CD8-positive, alpha-beta memory T cell (primary cell): ENCODE measurements at places on chromosomes 2 and 18. TPM values are rescaled to one million over a fixed set of nuclear protein-coding genes. Genes with fewer than 3 reads are reported as not detected.

DNA sequence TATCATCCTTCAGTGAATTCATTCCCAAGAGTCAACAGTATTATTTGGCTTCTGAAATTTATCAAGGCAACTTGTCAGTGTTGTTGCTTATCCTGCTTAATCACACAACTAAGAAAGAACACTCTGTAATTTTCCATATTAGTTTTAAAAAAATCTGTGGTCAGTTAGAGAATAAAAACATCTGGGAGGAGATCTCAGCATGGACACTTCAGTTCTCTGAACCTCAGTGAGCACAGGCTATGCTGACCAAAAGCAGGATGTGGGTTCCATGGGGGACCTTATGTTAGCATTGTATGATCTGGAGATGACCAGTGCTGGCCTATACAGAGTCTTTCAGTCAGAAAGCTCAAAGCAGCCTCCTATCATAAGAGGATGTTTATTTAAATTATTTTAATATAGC lies 79.1 kb upstream of the KLHL14 start:
- no peak for DNase-seq
- no peaks in the 10 kb centered on the region for H3K36me3 ChIP-seq
- no peaks in the 10 kb centered on the region for H3K4me1 ChIP-seq
- H3K4me3 ChIP-seq: no peak overlapping the region
- no peaks in the 10 kb centered on the region for H3K27me3 ChIP-seq

- H3K36me3 ChIP-seq: no peaks in the 10 kb centered on the region
- H3K27ac ChIP-seq: no peak overlapping the region
- no peak for DNase-seq
- no peak overlapping the region for H3K4me3 ChIP-seq
- H3K4me1 ChIP-seq: peaks cover 9% of the 10 kb centered on the region
Measured at GRCh38 chr2:23385351-23385747, 370 bp downstream of the KLHL29 start.

GRCh38 chr2:158600155-158600802 lies 143.5 kb downstream of the PKP4 start:
- no peaks in the 10 kb centered on the region for H3K27me3 ChIP-seq
- H3K36me3 ChIP-seq: no peaks in the 10 kb centered on the region
- no peak overlapping the region for H3K27ac ChIP-seq
- no peak for DNase-seq
- no peaks in the 10 kb centered on the region for H3K4me1 ChIP-seq

DNA sequence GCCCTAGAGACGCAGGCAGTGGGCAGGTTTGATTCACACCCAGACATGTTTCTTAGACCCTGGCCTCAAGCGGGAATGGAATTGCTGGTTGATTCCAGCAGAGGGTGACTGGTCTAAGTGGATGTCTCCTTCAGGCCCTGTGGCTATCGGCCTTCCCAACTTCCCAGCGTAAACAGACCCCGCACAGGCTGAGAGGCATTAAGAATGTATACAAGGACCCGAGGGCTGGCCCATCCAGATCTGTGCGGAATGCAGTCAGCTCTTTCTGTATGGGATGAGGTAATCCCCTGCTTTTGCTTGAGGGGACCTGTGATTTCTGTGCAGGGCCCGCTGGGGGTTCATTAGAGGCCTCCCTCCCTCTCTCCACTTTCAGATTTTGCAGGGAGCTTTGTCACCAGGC lies 6.5 kb downstream of the ACKR3 start:
- H3K4me3 ChIP-seq: no peak overlapping the region
- no peaks in the 10 kb centered on the region for H3K4me1 ChIP-seq
- no peak for DNase-seq
- H3K27me3 ChIP-seq: no peaks in the 10 kb centered on the region
- H3K27ac ChIP-seq: no peak overlapping the region

DNA sequence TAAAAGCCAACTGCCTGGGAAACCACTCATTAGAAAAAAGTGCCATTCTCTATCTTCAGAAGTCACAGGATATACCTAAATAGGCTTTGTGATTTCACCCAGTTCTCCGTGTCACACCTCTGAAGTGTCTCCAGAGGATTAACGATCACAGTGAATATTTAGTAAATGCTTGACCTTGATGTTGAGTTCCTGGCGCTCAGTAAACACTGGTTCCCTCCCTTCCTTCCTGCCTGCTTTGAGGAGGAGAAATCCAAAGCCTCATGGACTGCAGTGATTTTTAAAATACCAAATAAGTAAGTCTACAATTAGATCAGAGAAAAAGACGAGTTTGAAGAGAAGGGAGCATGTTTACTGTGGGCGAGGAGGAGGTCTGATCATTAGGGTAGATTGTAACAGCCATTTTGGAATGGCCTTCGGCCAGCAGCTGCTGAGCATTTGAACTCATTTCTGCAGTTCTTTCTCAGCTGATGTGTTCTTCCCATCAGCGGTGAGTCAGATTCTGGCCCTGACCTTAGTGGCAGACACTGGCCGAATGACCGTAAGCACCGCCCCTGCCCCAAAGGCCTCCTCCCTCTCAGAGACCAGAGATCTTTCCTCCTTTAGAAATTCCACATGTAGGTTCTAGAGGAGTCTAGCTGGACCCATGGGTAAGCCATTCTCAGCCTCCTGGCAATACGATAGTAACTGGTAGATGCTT lies 62.1 kb upstream of the SLC16A14 start:
- DNase-seq: no peak
- no peaks in the 10 kb centered on the region for H3K36me3 ChIP-seq
- H3K27me3 ChIP-seq: no peaks in the 10 kb centered on the region

GRCh38 chr2:152465541-152465940 lies 130.6 kb downstream of the FMNL2 start:
- H3K36me3 ChIP-seq: no peaks in the 10 kb centered on the region
- no peaks in the 10 kb centered on the region for H3K27me3 ChIP-seq
- no peaks in the 10 kb centered on the region for H3K4me1 ChIP-seq
- H3K4me3 ChIP-seq: no peak overlapping the region

- no peaks in the 10 kb centered on the region for H3K36me3 ChIP-seq
- DNase-seq: no peak
- no peaks in the 10 kb centered on the region for H3K4me1 ChIP-seq
- H3K4me3 ChIP-seq: no peak overlapping the region
- no peaks in the 10 kb centered on the region for H3K27me3 ChIP-seq
- H3K27ac ChIP-seq: no peak overlapping the region
Measured at GRCh38 chr2:48069769-48070168, 163.5 kb upstream of the FBXO11 start.

GRCh38 chr2:23568211-23568610 lies 183.2 kb downstream of the KLHL29 start:
- H3K4me1 ChIP-seq: no peaks in the 10 kb centered on the region
- no peak overlapping the region for H3K27ac ChIP-seq
- H3K4me3 ChIP-seq: no peak overlapping the region
- no peak for DNase-seq
- no peaks in the 10 kb centered on the region for H3K27me3 ChIP-seq

GRCh38 chr2:174692256-174692919 lies 71.9 kb downstream of the CHRNA1 start:
- no peaks in the 10 kb centered on the region for H3K27me3 ChIP-seq
- no peaks in the 10 kb centered on the region for H3K36me3 ChIP-seq

- no peak for DNase-seq
- no peaks in the 10 kb centered on the region for H3K36me3 ChIP-seq
- no peak overlapping the region for H3K27ac ChIP-seq
- H3K4me1 ChIP-seq: no peaks in the 10 kb centered on the region
- H3K4me3 ChIP-seq: no peak overlapping the region
- H3K27me3 ChIP-seq: no peaks in the 10 kb centered on the region
Measured at GRCh38 chr18:45186832-45187231, 428.4 kb upstream of the SLC14A2 start.

DNA sequence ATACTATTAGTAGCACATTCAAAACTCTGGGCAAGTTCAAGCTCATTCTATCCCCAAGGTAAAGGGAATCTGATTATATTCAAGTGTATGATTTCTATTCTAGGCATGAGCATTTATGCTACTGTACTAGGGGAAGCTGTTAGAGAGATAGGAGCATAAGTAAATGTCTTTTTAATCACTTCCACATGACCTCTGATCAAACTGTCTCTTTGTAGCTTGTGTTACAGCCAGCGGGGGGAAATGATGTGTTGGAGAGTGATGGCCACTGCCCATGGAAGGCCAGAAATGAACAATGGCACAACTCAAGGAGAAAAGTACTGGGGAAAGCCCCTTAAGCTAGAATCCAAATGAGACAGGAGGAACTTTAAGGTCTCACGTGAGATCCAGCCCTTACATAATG lies 894.9 kb upstream of the CDH2 start:
- no peaks in the 10 kb centered on the region for H3K36me3 ChIP-seq
- no peaks in the 10 kb centered on the region for H3K27me3 ChIP-seq
- no peak for DNase-seq

DNA sequence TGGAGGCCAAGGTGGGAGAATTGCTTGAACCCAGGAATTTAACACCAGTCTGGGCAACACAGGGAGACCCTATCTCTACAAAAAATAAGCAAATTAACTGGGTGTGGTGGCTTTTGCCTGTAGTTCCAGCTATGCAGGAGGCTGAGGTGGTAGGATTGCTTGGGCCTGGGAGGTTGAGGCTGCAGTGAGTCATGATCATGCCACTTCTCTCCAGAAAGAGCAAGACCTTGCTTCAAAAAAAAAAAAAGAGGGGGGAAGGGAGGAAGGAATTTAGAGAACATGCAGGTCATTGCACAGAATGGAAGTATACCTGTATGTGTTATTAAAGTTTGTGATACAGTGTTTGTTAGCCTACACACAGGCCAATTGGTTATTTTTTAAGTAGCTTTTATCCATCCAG lies 25.8 kb downstream of the PKP4 start:
- no peak overlapping the region for H3K27ac ChIP-seq
- DNase-seq: no peak
- H3K36me3 ChIP-seq: no peaks in the 10 kb centered on the region

GRCh38 chr2:11752906-11753305 lies 6.5 kb downstream of the LPIN1 start:
- DNase-seq: no peak
- H3K4me1 ChIP-seq: peaks cover 93% of the 10 kb centered on the region
- H3K4me3 ChIP-seq: no peak overlapping the region
- no peaks in the 10 kb centered on the region for H3K36me3 ChIP-seq

- peak overlapping the region; percentile 45 for H3K27ac ChIP-seq
- DNase-seq: no peak
- no peaks in the 10 kb centered on the region for H3K27me3 ChIP-seq
- H3K4me3 ChIP-seq: peak overlapping the region; percentile 33
- H3K4me1 ChIP-seq: peaks cover 69% of the 10 kb centered on the region
Measured at GRCh38 chr2:157897106-157897971, 21.2 kb upstream of the ACVR1 start.

DNA sequence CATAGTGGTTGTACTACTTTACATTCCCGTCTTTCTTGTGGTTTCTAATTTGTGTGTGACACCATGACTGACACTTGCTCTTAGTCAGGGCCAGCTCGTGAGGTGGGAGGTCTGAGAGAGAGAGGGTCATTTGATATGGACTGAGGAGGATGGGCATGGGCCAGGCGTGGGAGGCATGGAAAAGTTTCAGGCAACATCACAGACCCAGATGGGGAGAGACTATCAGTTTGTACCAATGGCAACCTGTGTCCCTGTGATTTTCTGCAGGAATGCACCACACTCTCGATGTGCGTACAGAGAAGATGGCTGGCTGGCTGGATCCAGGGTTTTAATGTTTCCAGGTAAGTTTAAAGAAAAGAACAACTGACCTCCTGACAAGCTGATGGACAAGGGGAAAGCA lies 273.6 kb downstream of the CYRIA start:
- no peaks in the 10 kb centered on the region for H3K4me1 ChIP-seq
- no peaks in the 10 kb centered on the region for H3K36me3 ChIP-seq
- no peaks in the 10 kb centered on the region for H3K27me3 ChIP-seq
- DNase-seq: no peak

GRCh38 chr2:205103699-205104098 lies 558.4 kb downstream of the PARD3B start:
- H3K4me1 ChIP-seq: no peaks in the 10 kb centered on the region
- no peaks in the 10 kb centered on the region for H3K36me3 ChIP-seq
- H3K27ac ChIP-seq: no peak overlapping the region
- H3K27me3 ChIP-seq: no peaks in the 10 kb centered on the region
- H3K4me3 ChIP-seq: no peak overlapping the region
- DNase-seq: no peak

- H3K36me3 ChIP-seq: no peaks in the 10 kb centered on the region
- H3K4me3 ChIP-seq: no peak overlapping the region
- H3K27me3 ChIP-seq: no peaks in the 10 kb centered on the region
- H3K27ac ChIP-seq: no peak overlapping the region
- H3K4me1 ChIP-seq: no peaks in the 10 kb centered on the region
Measured at GRCh38 chr2:52115750-52116149, 1083.8 kb upstream of the NRXN1 start.

GRCh38 chr18:11146947-11147345 lies 2.4 kb downstream of the PIEZO2 start:
- no peaks in the 10 kb centered on the region for H3K4me1 ChIP-seq
- H3K4me3 ChIP-seq: no peak overlapping the region
- H3K27me3 ChIP-seq: no peaks in the 10 kb centered on the region

DNA sequence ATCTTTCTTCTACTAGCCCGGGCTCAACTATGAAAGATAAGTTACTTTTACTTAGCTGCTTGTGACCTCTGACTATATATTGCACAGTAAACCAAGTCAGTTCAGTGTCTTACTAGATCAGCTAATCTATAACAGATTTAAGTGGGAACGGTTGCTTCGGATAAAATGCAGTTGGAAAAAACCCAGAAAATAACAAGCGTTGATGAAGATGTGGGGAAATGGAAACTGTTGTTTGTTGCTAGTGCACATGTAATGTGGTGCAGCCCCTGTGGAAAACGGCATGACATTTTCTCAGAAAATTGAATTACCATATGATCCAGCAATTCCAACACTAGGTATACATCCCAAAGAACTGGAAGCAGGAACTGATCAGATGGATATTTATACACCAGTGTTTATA lies 248.5 kb downstream of the PRKCE start:
- H3K27ac ChIP-seq: no peak overlapping the region
- no peak overlapping the region for H3K4me3 ChIP-seq
- no peak for DNase-seq
- H3K36me3 ChIP-seq: no peaks in the 10 kb centered on the region
- H3K4me1 ChIP-seq: no peaks in the 10 kb centered on the region

DNA sequence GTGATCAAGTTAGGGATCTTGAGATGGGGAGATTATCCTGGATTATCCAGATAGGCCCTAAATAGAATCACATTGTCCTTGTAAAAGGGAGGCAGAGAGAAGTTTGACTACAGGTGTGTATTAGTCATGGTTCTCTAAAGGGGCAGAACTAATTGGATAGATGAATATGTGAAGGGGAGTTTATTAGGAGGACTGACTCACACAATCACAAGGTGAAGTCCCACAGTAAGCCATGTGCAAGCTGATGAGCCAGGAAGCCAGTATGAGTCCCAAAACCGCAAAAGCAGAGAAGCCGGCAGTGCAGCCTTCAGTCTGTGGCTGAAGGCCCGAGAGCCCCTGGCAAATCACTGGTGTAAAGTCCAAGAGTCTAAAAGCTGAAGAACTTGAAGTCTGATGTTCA lies 275.8 kb downstream of the KCNS3 start:
- no peak overlapping the region for H3K27ac ChIP-seq
- no peak overlapping the region for H3K4me3 ChIP-seq
- H3K4me1 ChIP-seq: no peaks in the 10 kb centered on the region
- no peak for DNase-seq
- no peaks in the 10 kb centered on the region for H3K36me3 ChIP-seq
- no peaks in the 10 kb centered on the region for H3K27me3 ChIP-seq

MRPL30 gene
- total RNA-seq: 28.8 TPM

ADAM23 gene
- 0.98 TPM for total RNA-seq

KLHL41 gene
- total RNA-seq: 0.22 TPM

MEIS1 gene
- not detected for total RNA-seq
